Right ventricle myocardium inferior (tissue), 1 donor: ENCODE measurements at places on chromosomes 5 and 9.

- DNase-seq: no peak
These were observed 50.4 kb downstream of the ZNF474 start for GRCh38 chr5:122179701-122180100.

- DNase-seq: no peak
These were observed 102.7 kb upstream of the NREP start for GRCh38 chr5:111859533-111860270.

- peak; percentile 69 for DNase-seq
These were observed 1.4 kb downstream of the CHSY3 start for GRCh38 chr5:129905473-129906176.

GRCh38 chr5:77636641-77637169, 1.8 kb downstream of the OTP start:
- DNase-seq: no peak

GRCh38 chr9:119793218-119793617, 424.0 kb upstream of the BRINP1 start:
- no peak for DNase-seq

- no peak for DNase-seq
These were observed 28.7 kb downstream of the PROP1 start for GRCh38 chr5:177967221-177967887.

DNA sequence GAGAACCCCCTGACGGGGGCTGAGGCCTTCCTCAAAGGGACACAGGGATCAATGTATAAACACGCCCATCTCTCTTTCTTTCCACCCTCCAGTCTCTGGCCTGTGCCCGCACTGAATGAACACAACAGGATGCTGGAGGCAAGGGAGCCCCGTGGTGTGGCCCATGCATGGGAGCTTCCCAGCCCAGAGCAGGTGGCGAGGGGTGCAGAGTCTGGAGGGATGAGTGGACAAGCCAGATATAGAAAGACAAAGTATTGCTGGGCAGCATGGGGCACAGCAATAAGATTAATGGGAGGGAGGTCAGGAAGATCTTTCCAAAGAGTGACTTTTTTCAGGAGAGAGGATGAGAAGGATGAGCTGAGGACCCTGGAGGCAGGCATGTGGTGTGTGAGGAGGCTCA, 103.7 kb downstream of the C5orf15 start:
- no peak for DNase-seq

DNA sequence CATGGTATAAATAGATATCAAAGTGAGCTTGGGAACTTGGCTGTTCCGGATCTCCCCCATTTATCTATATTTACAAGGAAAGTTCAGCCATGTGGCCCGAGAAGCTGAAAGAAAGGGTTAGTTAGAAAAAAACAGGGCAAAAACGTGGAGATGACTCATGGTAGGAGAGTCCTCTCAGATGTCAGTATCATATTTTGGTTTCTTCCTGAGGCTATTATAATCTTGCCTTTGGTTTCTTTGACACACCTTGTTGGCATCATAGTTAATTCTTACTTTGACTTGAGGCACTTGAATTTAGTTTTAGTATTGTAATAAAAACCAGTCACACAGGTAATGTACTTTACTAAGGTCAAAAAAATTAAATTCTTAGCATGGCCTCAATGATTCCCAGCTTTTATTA, 59.9 kb downstream of the GABRA6 start:
- no peak for DNase-seq

DNA sequence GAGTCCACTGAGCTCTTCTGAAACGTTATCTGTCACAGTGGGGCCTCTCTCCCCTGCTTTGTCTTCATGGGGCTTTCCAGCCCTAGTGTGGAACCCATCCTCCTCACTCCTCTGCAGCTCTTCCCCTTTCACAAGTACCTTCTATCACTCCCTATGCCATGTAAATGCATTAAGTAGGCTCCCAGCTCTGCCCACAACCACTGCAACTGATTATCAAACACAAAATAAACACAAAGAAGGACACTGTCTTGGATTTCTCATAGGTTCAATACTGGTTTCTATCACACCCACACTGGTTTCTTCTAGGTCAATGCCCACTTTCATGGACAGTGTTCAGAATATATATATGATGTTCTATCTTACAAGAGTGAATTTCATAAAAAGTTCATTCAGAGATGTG, 139.4 kb downstream of the GNAQ start:
- no peak for DNase-seq

GRCh38 chr5:9622971-9623421, 7.2 kb downstream of the TAS2R1 start:
- no peak for DNase-seq

- DNase-seq: no peak
These were observed 188.4 kb downstream of the C9orf50 start for GRCh38 chr9:129432297-129433154.

DNA sequence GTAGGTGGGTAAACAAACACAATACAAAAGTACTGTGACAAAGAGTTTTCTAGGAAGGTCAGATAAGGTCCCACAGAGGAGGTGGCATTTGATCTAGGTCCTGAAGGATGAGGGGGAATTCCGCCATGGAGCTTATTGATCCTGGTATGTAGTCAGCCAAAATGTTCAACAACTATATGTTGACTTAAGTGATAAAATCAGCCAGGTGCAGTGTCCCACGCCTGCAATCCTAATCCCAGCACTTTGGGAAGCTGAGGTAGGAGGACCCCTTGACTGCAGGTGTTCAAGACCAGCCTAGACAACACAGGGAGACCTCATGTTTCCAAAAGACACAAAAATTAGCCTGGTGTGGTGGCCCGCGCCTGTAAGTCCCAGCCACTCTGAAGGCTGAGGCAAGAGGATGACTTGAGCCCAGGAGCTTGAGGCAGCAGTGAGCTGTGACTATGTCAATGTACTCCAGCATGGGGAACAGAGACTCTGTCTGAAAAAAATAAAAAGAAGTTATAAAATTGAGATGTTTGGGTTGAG, 46.4 kb upstream of the PLIN2 start:
- DNase-seq: no peak

DNA sequence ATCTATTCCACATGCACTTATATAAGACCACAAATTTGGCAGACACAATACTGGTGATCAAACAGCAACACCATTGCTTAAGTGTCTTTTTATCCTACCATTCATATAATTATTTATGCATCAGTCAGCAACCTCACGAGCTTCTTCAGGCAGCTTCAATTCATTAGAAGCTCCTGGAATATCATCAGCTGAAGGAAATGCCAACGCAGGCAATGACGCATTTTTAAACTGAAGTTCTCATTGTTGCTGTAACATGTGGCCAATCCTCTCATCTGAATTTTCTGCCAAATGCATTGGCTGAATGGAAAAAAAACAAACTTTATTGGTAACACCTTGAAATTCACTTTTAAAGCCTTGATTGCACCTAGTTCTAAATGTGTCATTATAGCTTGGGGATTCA, 376.4 kb upstream of the RGMB start:
- DNase-seq: no peak

- no peak for DNase-seq
These were observed 174.9 kb upstream of the SPRY4 start for GRCh38 chr5:142499591-142500226.

DNA sequence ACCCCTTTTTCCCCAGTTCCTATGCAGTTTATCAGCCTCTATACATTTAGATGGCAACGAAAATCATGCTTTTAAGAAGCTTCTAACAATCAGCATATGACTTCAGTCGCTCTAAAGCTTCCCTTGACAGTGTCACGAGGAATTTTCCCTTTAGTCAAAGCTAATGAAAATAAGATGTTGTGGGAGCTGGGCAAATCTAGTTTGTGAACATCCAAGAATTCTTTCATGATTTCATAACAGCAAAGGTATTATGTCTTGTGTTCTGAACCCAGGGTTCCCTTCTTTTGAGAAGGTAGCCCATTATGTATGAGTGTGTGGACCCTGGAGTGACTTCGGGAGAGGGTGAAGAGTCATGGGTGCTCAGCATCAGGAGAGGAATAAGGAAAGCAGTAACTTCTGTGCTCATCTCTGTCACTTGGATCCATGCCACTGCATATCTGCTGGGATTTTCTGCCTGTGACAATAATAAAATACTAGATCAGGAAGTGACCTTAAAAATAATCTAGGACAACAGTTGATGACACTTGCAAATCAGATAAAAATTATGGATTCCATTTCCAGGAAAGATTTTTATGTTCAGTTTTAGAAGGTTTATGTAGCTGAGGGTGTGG, 102.4 kb downstream of the PCSK1 start:
- DNase-seq: no peak

- no peak for DNase-seq
These were observed 116.5 kb downstream of the PDE4D start for GRCh38 chr5:59777028-59777427.

DNA sequence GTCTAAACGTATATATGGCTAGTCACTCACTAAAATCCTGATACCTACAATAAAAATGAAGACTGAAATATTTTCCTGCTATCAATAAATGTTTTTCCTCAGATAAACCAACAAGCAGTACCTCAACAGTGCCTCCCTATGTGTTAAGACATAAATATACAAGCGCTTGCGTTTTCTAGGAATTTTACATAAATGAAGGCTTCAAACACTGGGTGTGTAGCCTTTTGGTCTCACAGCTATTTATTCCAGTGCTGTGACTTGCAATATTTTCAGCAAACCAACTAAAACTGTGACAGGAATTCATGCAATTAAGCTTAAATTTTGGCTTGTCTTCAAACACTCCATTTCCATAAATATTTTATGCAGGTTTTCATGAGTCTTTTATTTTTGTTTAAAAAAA, 437.0 kb downstream of the BNC2 start:
- no peak for DNase-seq
